ENCODE measurements at places on chromosomes 12 and 14. TPM values are rescaled to one million over a fixed set of nuclear protein-coding genes. Genes with fewer than 3 reads are reported as not detected.

FOS gene
- 230 TPM for polyA plus RNA-seq

DNA sequence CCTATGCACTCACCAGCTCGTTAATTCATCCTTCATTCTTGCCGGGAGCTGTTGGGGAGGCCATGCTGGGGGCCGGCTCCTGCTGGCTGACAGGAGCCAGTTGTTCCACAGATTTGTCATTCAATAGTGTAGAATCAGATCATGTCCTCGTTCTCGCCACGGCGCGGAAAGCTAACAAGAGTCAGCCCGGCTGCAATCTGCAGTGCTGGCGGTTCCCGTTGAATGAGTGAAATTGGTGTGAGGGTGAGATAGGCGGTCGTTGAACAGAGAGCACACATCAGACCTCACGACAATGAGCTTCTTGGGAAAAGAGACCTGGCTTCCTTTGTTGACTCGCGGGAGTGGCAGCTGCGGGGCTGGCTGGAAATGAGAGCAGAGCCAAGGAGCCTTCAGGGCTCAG is 57.5 kb downstream of the KIF26A start:
- DNase-seq, result no peak

GRCh38 chr14:99419905-99420304 is 60.8 kb downstream of the SETD3 start:
- no peak for DNase-seq

NAA25 gene
- polyA plus RNA-seq, result 23.2 TPM

PLCZ1 gene
- not detected for polyA plus RNA-seq

GRCh38 chr14:62031504-62031903 is 269.3 kb downstream of the SNAPC1 start:
- no peak for DNase-seq

DNA sequence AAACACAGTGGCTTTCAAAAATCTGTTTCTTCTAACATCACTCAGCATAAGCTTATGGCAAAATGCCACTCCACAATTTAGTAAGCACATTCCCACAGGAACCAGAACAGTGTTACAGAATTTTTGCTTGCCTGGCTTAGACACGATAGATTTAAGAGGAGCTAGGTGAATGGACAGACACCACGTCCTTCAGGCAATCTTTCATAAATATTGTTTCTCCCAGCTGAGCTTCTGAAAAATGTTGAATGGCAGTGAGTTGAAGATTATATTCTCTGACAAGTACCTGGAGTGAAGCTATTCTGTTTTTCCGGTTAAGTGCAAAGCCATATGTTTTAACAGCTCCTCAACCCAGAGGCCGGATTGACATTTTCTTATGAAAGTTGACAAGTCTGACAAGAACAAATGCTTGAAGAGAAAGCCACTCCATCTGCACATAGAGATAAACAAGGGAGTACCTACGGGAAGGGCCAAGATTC is 102.0 kb downstream of the FSCB start:
- peak; percentile 19 for DNase-seq

TMPRSS12 gene
- 0.18 TPM for polyA plus RNA-seq

Data from hindlimb muscle (tissue), 1 donor.